Psoas muscle (tissue), 8 donors: ENCODE measurements at places on chromosomes 11 and 22. TPM values are rescaled to one million over a fixed set of nuclear protein-coding genes. Genes with fewer than 3 reads are reported as not detected.

Gene SYT9
- not detected for total RNA-seq

Gene CLMP
- 3.1 TPM for total RNA-seq

- no peaks in the 10 kb centered on the region for H3K36me3 ChIP-seq
- H3K4me3 ChIP-seq: no peak overlapping the region
- no peaks in the 10 kb centered on the region for H3K4me1 ChIP-seq
- no peak overlapping the region for H3K27ac ChIP-seq
- peaks cover 19% of the 10 kb centered on the region for H3K27me3 ChIP-seq
- no peak for DNase-seq
These were observed 74.4 kb upstream of the PRR5 start for GRCh38 chr22:44627521-44628139.

DNA sequence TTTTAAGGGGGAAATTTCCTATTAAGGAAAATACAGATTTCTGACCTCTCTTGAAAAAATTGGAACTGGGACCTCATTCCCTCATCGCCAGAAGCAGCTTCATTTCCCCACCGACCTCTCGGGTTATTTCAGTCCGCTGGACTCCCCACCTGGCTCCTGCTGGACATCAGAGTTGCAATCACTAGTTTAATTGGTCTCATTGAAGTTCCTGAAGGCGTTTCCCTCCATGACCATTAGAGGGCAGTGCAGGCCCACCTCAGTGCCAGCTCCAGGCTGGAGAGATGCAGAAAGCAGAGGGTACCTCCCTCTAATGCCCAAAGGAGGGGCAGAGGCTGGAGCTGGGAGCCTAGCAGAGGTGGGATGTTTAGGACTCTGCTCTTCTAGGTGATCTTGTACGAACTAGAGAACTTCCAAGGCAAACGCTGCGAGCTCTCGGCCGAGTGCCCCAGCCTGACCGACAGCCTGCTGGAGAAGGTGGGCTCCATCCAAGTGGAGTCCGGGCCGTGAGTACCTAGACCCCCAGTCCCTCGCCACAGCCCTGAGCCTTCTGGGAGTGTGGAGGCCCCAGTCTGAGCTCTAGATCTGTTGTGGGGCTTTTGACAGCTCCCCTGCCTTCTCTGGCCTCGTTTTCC lies 2.7 kb downstream of the CRYBB3 start:
- no peak overlapping the region for H3K27ac ChIP-seq
- no peaks in the 10 kb centered on the region for H3K4me1 ChIP-seq
- no peak overlapping the region for H3K4me3 ChIP-seq
- peak; percentile 48 for DNase-seq

- no peaks in the 10 kb centered on the region for H3K36me3 ChIP-seq
- H3K27ac ChIP-seq: peak overlapping the region; percentile 77
- no peak overlapping the region for H3K4me3 ChIP-seq
These were observed 72.1 kb upstream of the ARFGAP3 start for GRCh38 chr22:42928969-42929837.
